ENCODE measurements at places on chromosomes 11 and 22.

GRCh38 chr22:36385491-36386350 lies 2.0 kb downstream of the MYH9 start:
- peak; percentile 67 for DNase-seq

- no peak for DNase-seq
These were observed 66.1 kb upstream of the B3GAT1 start for GRCh38 chr11:134478176-134478575.

DNA sequence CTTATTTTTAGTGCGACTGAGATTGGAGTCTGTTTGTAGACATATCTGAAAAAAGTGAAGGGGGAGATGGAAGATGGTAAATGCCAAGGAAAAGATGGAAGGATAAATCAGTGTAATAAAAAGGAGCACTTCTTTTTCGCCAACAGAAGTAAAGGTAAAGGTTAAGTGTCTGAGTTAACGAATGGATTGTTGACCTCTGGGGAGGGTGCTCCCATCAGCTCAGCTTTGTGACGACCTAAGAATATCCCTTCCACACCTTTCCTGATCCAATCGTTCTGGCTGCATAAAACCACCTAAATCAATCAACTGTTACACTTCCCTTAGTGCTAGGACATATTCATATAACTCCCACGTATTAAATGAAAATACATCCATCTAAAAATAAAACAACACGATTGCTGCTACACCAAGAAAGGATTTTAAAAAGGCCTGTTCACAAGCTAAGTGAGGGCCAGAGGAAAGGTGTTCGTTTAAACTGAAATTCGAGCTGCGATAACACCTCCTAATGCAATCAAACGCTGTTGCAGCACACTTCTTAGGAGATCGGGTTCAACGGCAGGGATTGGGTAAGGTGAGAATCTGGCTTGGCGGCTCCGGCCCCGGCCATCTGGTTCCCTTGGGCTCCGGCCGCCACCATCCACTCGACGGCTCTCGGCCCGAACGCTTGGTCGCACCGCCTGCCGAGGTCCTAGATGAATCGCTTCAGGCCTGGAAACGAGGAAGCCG lies 658 bp downstream of the C11orf71 start:
- DNase-seq = no peak

- DNase-seq = no peak
These were observed 722.2 kb upstream of the TENM4 start for GRCh38 chr11:80163011-80163410.

- peak; percentile 15 for DNase-seq
These were observed 43.1 kb upstream of the GRAMD1B start for GRCh38 chr11:123386796-123387510.

GRCh38 chr11:65649656-65650546 lies 12.0 kb downstream of the SIPA1 start:
- DNase-seq = no peak

GRCh38 chr22:20080776-20081654 lies 974 bp downstream of the DGCR8 start:
- peak; percentile 11 for DNase-seq

DNA sequence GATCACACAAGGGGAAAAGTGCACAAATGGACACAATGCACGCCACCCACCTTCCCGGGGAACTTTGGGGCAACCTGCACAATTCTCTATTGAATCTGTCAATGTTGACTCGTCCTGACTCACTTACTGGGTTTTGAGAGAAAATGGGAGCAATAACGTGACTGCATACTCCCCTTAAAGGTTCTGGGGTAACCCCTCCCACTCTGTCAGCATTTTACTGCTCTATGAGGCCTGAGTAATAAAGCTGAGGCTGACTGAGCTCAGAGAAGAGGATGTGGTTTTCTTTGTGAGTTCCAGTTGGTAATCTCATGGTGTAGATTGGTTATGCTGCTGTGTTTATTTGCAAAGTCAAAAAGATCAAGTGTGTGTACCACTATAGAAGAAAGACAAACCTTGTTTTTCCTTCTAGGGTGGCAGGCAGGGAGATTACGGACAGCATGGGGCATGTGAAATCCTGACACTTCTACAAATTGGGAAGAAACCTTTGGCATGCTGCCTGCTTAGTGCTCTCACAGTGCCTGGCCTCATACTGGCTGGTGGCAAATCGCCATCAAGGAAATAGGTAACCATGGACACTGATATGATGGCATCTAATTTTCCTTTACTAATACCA lies 16.1 kb upstream of the APOA1 start:
- peak; percentile 82 for DNase-seq

DNA sequence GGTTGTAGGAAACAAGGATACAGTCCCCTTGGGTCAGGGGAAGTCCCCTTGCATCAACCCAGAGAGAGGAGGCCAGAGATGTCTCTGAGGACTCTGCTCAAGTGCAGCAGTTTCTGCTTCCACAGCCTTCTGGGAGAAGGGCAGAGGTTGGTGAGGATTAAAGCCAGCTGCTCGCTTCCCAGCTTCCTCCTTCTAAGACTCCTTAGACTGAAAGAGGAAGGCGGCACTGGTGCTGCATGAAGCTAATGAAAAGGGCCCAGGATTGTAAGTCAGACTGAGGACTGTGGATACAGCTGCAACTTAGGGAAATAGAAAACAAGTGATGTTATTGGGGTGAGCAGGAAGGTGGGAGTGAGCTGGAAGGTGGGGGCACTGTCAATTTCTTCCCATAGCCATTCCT lies at the start of gene OR52K1:
OR52K1 (plus strand) TSS at position 202 of the 400 bp plus-strand sequence. CDS start 6,255 bp downstream, outside the sequence.
- peak; percentile 69 for DNase-seq

Measured in inflammatory macrophage treated with lipopolysaccharide for 1 hour (primary cell).